ENCODE measurements at places on chromosomes 11 and 22.

GRCh38 chr22:48581796-48582469 is 1245.7 kb downstream of the BRD1 start:
- DNase-seq, result no peak

GRCh38 chr11:13717331-13717730 is 48.9 kb downstream of the FAR1 start:
- no peak for DNase-seq

- DNase-seq, result no peak
These were observed 14.1 kb downstream of the PIK3IP1 start for GRCh38 chr22:31278151-31278621.

DNA sequence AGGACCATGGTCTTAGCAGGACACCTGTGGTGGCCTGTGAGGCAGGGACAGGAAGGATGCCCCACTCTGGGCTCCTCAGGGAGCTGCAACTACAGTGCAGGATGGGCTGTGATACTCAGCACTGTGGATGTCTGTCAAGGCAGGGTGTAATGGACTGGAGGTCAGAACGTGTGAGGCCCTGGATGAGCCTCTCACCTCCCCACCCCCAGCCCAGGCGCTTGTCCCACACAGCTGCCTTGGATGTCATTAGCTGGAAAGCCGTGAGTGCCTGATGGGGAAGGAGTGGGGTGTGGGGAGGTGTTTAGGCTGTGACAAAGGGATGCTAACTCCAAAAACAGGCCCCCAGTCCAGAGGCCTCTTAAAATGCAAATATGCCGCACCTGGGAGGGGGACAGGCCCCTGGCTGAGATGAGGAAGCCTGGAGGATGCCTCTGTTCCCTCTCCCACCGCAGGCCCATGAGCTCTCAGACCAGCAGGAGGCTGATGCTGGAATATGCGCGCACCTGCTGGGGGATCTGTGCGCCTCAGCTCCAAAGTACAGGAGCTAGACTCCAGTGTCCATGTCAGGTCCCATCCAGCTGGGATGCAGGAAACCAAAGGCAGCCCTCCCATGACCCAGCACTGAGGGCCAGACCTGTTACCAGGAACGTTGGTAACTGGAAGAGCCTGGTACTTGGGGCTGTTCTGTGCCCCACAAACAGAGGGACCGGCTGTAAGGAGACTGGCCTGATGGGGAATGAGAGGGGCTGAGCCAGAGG is 25.1 kb downstream of the RSPH14 start:
- DNase-seq, result no peak

GRCh38 chr22:31623592-31624304 is 38.3 kb downstream of the PISD start:
- DNase-seq, result no peak

- no peak for DNase-seq
These were observed at the start of gene LRRC55 for GRCh38 chr11:57181678-57182305. TSS of gene LRRC55 (plus strand) at chr11:57181953. CDS start at chr11:57182023, 70 bp downstream.

DNA sequence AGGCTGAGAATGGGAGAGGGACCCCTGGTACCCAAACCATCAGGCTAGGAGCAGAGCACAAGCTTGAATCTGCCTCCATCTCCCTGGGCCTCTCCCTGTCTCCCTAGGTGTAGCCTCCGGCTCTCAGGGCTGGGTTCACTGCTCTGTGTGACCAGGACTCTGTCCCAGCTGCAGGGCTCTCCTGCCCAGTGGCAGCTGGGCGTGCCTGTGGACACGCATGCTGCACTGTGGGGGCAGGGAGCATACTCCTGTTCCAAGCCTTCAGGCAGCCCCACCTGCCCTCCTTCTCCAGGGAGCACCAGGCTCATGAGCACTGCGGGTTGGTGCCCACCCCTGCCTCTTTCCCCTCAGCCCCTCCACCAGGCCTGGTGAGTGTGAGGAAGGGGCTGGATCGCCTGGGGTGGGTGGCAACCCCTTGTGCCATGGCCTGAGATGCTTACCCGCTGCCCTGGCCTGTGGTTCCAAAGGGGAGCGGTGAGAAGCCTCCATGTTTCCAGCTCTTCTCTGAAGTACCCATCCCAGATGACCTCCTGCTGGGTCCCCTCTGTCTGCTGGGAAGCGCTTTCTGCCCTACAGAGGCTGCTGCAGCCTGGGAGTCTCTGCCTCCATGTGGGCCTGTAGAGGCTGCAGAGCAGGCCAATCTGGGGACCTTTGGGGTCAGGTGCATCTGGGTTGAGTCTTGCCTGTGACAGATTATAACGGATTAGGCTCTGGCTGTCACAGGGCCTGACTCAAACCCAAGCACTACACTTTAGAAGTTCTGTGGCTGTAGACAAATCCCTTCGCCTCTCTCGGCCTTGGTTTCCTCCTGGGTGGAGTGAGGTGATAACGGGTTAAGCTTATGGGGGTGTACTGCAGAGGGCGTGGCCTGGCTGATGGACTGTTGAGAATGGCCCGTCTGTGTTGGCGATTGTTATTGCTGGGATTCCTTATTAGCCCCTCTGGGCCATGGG is 43.7 kb downstream of the WNT11 start:
- no peak for DNase-seq
